Thyroid gland (tissue), 4 donors: ENCODE measurements at places on chromosomes 4 and X. TPM values are rescaled to one million over a fixed set of nuclear protein-coding genes. Genes with fewer than 3 reads are reported as not detected.

CPZ gene
- total RNA-seq: 5.1 TPM

UGT2B17 gene
- not detected for total RNA-seq

UCP1 gene
- total RNA-seq: not detected

SMARCA5 gene
- 62.7 TPM for total RNA-seq

NDUFC1 gene
- total RNA-seq: 27.9 TPM

DDX53 gene
- not detected for total RNA-seq

TSPAN6 gene
- 33.9 TPM for total RNA-seq

USP27X gene
- 2.3 TPM for total RNA-seq

USP17L5 gene
- not detected for total RNA-seq
